ENCODE measurements at places on chromosomes 6 and 20. TPM values are rescaled to one million over a fixed set of nuclear protein-coding genes. Genes with fewer than 3 reads are reported as not detected.

The APOBEC2 gene
- total RNA-seq: not detected

DNA sequence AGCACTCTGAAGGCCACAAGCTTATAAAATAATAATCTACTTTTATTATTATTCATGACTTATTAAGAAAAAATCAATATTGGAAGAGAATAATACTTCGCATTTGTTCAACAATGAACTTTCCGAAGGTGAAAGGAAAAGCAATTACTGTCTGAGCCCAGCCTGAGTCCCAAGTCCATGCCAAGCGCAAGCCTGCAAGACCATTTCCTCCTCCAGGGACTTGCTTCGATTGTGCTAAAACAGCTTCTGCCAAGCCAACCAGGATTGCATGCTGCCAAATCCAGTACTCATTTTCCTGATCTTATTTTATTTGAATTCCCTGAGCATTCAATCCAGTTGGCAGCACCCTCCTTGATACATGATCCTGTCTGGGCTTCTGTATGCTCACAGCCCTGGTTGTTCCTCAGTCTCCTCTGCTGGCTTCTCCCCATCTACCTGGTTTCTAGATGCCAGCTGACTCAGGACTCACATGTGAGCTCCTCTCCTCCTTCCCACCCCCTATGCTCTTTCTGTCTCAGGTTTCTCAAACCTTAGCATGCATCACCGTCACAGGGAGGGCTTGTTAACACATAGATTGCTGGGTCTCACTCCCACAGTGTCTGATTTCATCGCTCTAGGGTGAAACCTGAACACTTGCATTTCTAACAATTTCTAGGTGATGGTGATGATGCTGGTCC is 55.9 kb upstream of the PSMF1 start:
- H3K27ac ChIP-seq: no peak overlapping the region
- no peak overlapping the region for H3K4me3 ChIP-seq
- no peak for DNase-seq
- no peaks in the 10 kb centered on the region for H3K27me3 ChIP-seq
- no peaks in the 10 kb centered on the region for H3K36me3 ChIP-seq

GRCh38 chr20:56360908-56361205 is 2.1 kb downstream of the FAM210B start:
- H3K27ac ChIP-seq: no peak overlapping the region
- H3K36me3 ChIP-seq: peaks cover 9% of the 10 kb centered on the region
- no peak for DNase-seq
- peaks cover 8% of the 10 kb centered on the region for H3K4me1 ChIP-seq

- no peak overlapping the region for H3K27ac ChIP-seq
- no peak for DNase-seq
- H3K4me3 ChIP-seq: no peak overlapping the region
These were observed 189.7 kb upstream of the PMEPA1 start for GRCh38 chr20:57899554-57899953.

Data from IMR-90 (cell line).